ENCODE measurements at places on chromosomes 12 and 14.

DNA sequence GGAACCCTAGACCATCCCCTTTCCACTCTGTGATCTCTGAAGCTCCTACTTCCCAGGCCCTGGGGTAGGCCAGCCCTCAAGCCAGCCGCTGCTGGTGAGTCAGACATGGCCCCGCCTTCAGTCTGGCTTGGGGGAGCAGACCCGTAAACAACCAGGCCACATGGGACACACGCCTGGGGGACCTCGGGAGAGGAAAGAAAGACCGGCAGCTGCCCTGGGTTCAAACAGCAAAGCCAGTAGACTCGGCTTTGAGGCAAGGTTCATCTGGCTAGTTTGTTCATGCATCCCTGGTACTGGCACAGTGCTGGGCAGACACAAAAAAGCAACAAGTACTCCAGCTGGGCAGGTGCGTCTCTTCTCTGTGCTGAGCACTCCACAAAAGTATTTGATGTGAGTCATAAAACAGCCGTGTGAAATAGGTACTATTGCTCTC is 101.9 kb downstream of the SETD3 start:
- peak; percentile 15 for DNase-seq

GRCh38 chr12:40693207-40693821 is 1.1 kb downstream of the CNTN1 start:
- peak; percentile 92 for DNase-seq

GRCh38 chr12:49295082-49295936 is at the start of gene PRPH:
PRPH (plus strand) TSS chr12:49295147; CDS start chr12:49295201, 54 bp downstream.
- no peak for DNase-seq

- DNase-seq, result no peak
Measured at GRCh38 chr12:49671031-49671765, 36.0 kb downstream of the FMNL3 start.

- no peak for DNase-seq
Measured at GRCh38 chr12:96422192-96422591, 22.0 kb upstream of the CDK17 start.

DNA sequence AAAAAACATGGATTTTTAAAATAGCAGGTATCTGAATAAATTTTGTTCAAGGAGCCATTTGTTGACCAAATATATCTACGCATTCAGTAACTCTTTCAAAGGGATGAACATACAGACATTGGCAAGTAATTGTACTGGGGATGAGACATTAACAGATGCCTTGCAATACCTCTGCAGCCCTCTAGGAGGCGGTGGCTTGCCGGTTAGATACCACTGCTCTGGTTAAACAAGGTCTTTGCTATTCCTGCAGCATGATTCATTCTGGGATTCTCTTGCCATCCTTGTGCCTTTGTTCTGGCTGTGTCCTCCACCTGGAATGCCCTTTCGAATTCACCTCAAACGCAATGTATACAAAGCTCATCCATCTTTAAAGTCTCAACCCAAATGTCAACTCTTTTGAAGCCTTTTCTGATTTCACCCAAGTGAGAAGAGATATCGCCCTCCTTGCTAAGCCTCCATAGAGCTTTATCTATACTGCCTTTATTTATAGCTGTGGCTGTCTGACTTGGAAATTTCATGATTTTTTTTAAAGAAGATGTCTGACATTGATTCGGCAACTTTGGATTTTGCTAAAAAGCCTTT is 131.0 kb upstream of the SRRM4 start:
- no peak for DNase-seq

DNA sequence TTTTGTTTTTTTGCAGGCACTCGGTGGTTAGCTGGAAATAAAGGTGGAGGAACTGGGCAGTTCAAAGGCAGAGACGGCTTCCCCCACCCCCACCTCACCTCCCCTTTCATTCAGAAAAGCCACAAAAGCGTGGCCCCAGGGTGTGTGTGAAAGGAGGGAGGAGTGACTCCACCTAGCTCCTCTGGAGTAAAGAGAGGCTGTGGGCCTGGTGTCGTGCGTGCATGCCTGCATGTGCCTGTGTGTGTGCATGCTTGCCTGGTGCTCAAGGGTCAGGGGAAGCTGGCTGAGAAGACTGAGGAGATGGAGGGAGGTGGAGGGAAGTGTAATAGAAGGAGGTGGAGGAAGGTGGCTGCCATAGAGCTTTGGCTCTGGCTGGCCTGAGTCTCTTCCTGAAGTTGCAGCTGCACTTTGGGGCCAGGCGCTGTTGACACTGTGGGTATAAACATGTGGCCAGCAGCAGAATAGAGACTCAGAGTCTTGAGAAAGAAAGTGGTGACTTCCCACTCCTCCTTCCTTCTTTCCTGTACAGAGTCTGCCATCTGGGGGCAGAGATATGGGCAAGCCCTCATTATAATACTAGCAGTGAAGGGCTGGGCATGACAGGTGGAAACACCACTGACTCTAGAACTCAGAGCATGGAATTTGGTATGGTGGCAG is 36.9 kb upstream of the SINHCAF start:
- no peak for DNase-seq

DNA sequence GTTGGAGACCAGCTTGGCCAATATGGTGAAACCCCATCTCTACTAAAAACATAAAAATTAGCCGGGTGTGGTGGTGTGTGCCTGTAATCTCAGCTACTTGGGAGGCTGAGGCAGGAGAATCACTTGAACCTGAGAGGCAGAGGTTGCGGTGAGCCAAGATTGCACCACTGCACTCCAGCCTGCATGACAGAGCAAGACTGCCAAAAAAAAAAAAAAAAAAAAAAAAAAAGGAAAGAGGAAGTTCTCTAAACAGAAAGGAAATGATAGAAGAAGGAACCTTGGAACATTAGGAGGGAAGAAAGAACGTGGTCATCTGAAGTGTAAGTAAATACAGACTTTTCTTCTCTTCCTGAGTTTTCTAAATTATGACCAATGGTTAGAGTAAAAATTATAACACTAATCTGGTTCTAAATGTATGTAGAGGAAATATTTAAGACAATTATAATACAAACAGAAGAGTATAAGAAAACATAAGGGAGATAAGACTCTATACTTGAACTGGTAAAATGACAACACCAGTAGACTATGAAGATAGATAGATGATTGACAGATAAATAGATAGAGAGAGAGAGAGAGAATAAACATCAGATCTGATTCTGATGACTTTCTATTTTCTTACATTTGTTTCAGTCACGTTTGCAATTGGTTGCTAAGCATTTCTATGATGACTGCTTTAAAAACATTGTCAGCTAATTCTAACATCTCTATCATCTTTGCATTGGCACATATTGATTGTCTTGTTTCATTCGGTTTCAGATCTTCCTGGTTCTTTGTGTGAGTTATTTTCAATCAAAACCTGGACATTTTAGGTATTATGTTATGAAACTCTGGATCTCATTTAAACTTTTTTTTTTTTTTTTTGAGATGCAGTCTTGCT is 12.9 kb upstream of the CORO1C start:
- no peak for DNase-seq

DNA sequence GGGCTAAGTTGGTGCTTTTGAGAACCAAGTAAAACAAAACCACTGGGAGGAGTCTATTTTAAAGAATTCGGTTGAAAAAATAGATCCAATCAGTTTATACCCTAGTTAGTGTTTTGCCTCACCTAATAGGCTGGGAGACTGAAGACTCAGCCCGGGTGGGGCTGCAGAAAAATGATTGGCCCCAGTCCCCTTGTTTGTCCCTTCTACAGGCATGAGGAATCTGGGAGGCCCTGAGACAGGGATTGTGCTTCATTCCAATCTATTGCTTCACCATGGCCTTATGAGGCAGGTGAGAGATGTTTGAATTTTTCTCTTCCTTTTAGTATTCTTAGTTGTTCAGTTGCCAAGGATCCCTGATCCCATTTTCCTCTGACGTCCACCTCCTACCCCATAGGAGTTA is 1.8 kb upstream of the RAB5B start:
- no peak for DNase-seq

DNA sequence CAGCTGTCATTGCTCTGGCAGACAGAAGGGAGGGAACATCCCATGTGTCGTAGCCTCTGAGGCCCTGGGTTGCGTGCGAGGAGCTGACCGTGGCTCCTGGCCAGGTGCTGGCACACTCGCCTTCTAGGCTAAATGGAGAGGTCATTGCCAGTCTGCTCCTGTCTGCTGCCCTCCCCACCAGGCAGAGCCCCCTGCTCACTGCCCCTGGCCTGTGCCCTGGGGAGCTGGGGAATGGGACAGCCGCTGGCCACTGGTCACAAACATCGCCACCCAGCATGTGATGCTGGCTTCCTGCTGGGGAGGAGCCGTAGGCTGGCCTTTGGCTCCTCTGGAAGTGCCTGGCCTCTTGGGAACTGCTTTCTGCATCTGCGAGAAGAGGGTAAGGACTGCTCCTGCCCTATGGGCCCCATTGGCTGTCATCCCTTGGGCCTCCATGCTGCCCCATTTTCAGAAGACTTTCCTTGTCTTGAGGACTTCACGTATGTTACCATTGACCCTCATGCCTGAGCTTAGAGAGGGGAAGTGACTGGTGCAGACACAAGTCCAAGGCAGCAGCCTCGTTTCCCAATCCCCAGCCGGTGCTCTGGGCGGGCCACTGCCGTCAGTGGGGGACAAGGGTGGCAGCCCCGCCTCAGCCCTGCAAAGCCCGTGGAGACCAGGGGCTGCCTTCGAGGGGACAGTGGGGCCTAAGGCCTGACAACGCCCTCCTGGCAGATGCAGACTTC is 2.0 kb upstream of the TNFAIP2 start:
- DNase-seq, result no peak

DNA sequence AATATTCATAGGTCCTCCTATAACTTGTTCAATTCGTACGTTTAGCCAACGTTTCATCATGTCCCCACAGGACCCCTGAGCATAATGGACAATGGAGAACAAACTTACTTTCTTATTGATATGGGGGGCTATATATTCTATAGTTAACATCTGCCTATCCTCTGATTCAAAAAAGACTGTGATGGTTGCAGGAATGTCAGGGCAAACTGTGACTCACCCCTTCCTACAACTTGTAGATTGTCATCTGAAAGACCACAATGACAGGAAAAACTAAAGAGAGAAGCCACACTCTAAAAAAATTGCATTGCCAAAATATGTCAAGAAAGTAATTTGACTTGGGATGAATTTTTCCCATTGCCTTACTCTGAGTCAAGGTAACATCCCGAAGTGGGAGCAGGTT is 50.8 kb downstream of the CATSPERB start:
- DNase-seq, result no peak

DNA sequence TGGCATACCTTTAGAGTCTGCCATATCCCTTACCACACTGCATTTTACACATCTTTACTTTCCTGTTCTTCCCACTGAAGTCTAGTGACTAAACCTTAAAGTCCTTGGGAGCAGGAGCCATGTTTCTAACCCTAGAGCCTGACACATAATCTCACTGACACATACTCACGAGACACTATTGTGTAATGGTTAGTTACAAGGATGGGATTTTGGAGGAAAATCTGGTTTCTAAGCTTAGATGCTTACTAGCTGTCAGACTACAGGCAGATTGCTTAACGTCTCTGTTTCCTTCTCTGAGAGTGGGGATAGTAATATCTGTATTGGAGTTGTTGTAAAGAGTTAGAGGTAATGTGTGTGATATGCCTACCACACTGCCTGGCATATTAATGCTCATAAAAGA is 6.2 kb upstream of the DYRK4 start:
- DNase-seq, result no peak

GRCh38 chr12:71566655-71567054 is 97.0 kb downstream of the ZFC3H1 start:
- no peak for DNase-seq

DNA sequence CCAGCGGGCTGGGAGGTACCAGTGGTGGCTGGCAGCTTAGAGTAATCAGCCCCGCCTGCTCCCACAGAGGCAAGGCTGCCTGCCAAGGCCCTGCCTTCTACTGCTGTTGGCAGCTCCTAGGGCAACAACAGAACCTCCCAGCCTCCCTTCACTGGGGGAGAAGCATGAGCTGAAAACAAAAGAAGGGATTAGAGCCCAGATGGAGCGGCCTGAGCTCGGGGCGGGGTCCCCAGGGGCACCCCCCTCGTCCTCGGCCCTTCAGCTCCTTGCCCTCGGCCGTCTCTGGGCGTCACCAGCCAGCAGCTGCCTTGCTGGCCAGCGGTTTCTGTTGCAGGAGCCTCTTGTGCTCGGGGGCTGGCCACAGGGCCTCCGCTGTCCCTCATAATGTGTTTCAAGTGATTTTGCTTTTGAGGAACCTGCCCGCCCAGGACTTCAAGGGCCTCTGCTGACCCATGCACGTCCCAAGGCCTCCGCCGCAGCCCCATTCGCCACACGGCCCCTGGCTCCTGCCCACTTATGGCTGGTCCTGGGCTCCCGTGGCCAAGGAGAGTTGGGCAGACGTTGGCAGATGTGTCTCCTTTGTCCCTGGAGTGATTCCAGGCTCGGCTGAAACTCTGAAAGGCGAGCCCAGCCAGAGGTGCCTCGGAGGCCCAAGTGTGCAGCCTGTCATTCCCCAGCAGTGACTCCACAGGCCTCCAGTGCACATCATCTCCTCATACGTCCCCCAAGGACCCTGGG is 49.7 kb downstream of the PSMA6 start:
- peak; percentile 63 for DNase-seq

DNA sequence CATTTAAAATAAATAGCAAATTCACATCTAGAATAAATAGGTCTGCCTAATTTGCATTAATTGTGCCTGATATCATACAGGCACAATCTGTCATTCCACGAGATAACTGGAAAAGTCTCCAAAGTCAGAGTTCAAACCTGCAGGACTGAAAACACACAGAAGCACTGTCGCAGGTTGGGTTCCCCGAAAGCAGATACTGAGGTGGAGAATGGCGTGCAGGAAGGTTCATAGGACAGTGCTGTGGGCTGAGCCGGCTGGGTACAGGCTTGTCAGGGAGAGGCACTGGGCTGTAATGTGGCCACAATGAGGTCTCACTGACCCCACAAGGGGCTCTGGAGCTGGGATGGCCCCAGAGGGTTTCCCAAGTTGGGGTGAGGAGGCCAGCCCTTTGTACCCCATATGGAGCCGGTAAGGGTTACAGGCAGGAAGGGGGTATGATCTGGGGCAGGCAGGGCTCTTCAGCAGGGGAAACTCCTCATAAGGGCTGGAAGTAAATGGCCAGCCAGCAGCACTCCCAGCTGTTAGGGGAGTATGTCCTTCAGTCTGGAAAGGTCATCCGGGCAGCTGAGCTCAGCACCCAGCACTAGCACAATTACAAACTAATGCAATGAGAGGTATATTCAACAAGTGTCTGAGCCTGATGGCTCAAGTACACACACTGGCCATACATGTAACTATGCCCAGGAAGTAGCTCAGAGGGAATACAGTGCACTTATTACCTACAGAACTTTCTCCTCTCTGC is 68.5 kb downstream of the NT5DC3 start:
- DNase-seq, result no peak

- no peak for DNase-seq
Measured at GRCh38 chr12:50749459-50749882, 14.4 kb upstream of the ATF1 start.
